Glutamatergic neuron (in vitro differentiated cells): ENCODE measurements at places on chromosomes 16 and 17.

DNA sequence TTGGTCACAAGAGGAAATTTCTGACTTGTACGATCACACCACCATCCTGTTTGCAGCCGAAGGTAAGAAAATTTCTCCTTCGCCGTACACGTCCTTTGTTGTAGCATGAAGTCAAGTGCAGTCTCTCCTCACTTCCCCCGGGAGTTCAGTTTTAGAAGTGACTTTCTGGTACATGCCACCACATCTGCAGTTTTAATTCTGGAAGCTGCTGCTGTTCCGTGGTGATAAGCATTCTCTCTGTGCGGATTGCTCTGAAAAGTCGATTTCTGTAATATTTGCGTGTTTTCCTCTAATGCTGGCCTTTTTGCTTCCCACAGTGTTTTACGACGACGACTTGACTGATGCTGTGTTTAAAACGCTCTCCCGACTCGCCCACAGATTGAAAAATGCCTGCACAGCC is 20.6 kb downstream of the METTL22 start:
- no peak overlapping the region for H3K27ac ChIP-seq
- peaks cover 20% of the 10 kb centered on the region for H3K4me1 ChIP-seq
- peaks cover 16% of the 10 kb centered on the region for H3K36me3 ChIP-seq
- DNase-seq: no peak
- no peak overlapping the region for H3K4me3 ChIP-seq
- H3K27me3 ChIP-seq: peaks cover 3% of the 10 kb centered on the region

- H3K4me1 ChIP-seq: peaks cover 12% of the 10 kb centered on the region
- H3K27me3 ChIP-seq: no peaks in the 10 kb centered on the region
- DNase-seq: no peak
- H3K4me3 ChIP-seq: no peak overlapping the region
- H3K36me3 ChIP-seq: peaks cover 5% of the 10 kb centered on the region
Observed at GRCh38 chr16:78552106-78552675, 452.7 kb downstream of the WWOX start.

DNA sequence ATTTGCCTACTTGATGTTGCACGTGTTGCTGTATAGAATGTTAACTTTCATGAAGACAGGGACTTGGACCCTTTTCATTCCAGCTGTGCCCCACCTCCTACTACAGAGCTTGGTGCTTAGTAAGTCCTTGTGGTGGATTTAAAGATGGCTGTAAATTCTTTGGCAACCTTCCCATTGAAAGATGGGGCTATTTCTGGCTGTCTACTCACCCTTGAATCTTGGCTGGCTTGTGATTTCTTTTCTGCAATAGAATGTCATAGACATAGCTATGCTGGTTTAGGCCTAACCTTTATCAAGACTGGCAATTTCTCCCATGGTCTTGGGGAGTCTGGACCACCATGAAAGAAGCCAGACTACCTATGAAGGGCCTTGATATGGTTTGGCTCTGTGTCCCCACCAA is 59.0 kb downstream of the ACSM2A start:
- no peak overlapping the region for H3K27ac ChIP-seq
- no peak overlapping the region for H3K4me3 ChIP-seq
- peaks cover 3% of the 10 kb centered on the region for H3K27me3 ChIP-seq
- H3K36me3 ChIP-seq: peaks cover 15% of the 10 kb centered on the region
- no peak for DNase-seq
- no peaks in the 10 kb centered on the region for H3K4me1 ChIP-seq

DNA sequence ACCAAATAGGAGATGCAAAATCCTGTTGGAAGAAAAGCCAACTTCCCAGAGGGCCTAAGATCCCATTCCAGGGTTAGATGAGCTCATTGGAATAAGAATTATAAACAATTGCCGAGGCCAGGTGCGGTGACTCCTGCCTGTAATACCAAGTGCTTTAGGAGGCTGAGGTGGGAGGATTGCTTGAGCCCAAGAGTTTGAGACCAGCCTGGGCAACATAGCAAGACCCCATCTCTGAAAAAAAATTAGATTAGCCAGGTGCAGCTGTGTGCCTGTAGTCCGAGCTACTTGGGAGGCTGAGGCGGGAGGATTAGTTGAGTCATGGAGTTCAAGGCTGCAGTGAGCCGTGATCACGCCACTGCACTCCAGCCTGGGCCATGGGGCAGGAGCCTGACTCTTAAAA is 17.8 kb upstream of the SDR42E2 start:
- no peak overlapping the region for H3K27ac ChIP-seq
- DNase-seq: no peak
- H3K27me3 ChIP-seq: peaks cover 3% of the 10 kb centered on the region
- H3K36me3 ChIP-seq: no peaks in the 10 kb centered on the region
- H3K4me3 ChIP-seq: no peak overlapping the region

- H3K27me3 ChIP-seq: peaks cover 14% of the 10 kb centered on the region
- no peaks in the 10 kb centered on the region for H3K4me1 ChIP-seq
- H3K27ac ChIP-seq: no peak overlapping the region
- H3K36me3 ChIP-seq: peaks cover 16% of the 10 kb centered on the region
Observed at GRCh38 chr17:74524653-74525464, 6.4 kb downstream of the CD300LB start.

DNA sequence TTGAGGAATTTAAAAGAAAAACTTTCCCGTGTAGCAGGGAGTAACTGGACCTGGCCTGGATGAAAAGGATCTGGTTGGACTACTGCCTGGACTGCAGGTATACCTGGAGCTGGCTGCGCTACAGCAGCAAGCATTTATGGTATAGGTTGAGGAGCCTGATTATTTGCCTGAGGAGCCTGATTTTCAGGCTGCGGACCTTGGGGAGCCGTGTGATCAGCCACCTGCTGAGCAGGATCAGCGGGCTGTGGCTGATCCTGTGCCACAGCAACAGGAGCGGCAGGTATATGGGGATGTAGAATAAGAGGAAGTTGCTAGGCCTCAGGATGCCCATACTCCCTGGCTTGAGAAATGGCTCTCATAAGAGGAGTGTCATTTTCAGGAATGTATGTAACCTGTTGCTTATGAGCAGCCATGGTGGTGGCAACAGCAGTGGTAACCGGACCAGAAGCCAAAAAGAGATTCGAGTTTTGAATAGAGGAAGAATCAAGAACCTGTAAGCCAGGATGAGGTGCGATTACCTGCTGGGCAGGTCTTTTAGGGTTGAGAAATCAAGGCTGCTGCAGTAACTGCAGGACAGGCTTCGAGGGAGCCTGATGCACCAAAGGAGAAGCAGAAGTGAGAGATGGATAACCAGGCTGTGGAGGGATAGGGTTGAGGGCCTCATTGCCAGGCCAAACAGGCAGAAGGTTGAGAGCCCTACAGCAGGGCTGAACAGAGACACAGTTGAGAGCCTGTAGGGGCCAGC is 60.9 kb upstream of the ARL4D start:
- H3K27ac ChIP-seq: no peak overlapping the region
- H3K27me3 ChIP-seq: no peaks in the 10 kb centered on the region
- peaks cover 8% of the 10 kb centered on the region for H3K4me1 ChIP-seq
- DNase-seq: no peak
- H3K36me3 ChIP-seq: no peaks in the 10 kb centered on the region
- H3K4me3 ChIP-seq: no peak overlapping the region

DNA sequence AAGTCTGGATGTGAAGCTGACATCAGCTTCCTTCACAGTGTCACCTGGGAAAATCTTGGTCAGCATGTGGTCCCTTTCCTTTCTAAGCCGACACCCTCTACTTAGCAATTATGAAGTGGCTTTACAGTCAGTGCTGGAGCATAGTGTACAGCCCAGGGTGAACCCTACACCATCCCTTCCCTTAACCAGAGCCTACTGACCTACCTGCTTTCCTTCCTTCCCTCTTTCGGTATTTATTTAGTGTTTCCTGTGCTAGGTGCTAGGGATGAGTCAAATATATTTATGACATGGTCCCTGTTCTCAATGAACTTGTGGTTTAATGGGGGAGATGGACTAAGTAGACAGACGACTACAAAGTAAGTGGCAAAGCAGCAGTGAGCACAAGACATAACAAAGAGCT is 77.5 kb downstream of the CDK5R1 start:
- no peaks in the 10 kb centered on the region for H3K4me1 ChIP-seq
- H3K27me3 ChIP-seq: no peaks in the 10 kb centered on the region
- no peak for DNase-seq
- peaks cover 5% of the 10 kb centered on the region for H3K36me3 ChIP-seq
- H3K27ac ChIP-seq: no peak overlapping the region

DNA sequence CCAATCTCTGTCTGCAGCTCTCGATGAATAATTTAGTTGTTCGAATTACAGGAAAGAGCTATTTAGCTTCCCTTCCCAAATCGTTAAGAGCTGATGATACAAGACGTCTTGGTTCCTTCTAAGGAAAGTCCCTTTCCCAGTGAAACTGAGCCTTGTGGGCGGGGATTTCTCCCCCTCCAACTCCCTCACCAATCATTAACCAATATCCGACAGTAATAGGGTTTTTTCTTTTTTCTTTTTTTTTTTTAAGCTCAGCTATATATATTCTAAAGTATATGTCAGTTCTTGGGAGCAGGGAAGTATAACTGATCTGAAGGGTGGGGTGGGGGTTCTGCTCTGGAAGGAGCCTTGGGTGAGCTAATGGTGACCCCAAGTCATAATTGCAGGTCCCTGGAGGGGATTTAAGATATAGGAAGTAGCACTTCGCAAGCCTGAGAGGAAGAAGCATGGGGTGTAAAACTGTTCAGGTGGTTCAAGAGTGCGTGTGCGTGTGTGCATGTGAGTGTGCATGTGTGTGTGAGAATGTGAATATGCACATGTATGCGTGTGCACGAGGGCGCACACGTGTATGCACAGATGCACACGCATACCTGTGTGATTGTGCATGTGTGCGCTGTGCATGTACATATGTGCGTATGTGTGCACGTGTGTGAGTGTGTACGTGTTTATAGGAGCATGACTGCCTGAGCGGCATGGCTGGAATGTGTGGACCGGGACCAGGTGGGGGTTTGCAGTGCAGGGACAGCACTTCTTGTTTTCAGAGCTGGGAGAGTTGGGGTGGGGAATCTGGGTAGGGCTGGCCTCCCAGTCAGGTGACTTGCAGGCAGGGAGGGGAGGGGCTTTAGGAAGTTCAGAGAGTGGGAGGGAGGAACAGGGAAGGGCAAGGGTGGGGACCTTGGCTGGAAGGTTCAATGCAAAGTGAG is 42.7 kb downstream of the SOCS3 start:
- no peak overlapping the region for H3K27ac ChIP-seq
- peaks cover 16% of the 10 kb centered on the region for H3K27me3 ChIP-seq
- DNase-seq: no peak
- H3K36me3 ChIP-seq: no peaks in the 10 kb centered on the region
- no peak overlapping the region for H3K4me3 ChIP-seq

DNA sequence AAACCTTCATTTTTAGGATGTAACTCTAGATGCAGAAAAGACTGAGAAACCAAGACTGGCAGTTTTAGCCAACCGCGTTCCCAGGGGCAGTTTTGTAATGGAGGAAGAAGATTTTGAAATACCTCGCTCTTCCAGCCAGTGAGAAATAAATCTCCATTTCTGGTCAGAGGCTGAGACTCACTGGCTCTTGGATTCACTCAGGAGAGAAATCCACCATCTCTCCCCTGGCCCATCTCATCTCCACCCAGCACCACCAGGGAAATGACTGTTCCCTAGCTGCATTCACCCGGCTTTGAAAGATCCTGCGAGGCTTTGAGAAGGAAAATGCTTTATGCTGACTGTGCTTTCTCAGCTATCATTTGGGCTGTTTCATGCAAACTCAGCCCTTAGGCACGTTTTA is 185.2 kb downstream of the SOX9 start:
- peaks cover 8% of the 10 kb centered on the region for H3K27me3 ChIP-seq
- no peak for DNase-seq
- no peak overlapping the region for H3K27ac ChIP-seq
- H3K4me3 ChIP-seq: no peak overlapping the region
- peaks cover 20% of the 10 kb centered on the region for H3K4me1 ChIP-seq

DNA sequence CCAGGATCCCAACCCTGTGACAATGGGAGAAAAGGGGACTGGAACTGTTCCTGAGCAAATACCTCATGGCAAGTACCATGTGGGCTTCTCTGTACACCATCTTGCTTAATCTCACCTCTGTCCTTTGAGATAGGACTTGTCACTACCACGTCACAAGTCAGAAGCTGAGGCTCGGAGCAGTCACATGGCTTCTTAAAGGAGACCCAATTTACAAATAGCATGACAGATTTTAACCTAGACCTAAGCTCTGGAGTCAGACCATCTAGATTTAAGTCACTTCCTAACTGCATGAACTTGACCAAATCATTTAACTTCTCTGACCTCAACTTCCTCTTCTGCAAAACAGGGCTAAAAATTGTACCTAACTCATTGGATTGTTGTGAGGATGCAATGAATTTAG is 36.0 kb upstream of the CCL1 start:
- no peak overlapping the region for H3K4me3 ChIP-seq
- H3K36me3 ChIP-seq: no peaks in the 10 kb centered on the region
- peaks cover 7% of the 10 kb centered on the region for H3K4me1 ChIP-seq
- H3K27me3 ChIP-seq: peaks cover 6% of the 10 kb centered on the region

GRCh38 chr16:6190776-6191175 is 1093.2 kb upstream of the EEF2KMT start:
- no peak overlapping the region for H3K4me3 ChIP-seq
- peaks cover 7% of the 10 kb centered on the region for H3K4me1 ChIP-seq
- no peaks in the 10 kb centered on the region for H3K36me3 ChIP-seq
- no peak for DNase-seq
- no peak overlapping the region for H3K27ac ChIP-seq

DNA sequence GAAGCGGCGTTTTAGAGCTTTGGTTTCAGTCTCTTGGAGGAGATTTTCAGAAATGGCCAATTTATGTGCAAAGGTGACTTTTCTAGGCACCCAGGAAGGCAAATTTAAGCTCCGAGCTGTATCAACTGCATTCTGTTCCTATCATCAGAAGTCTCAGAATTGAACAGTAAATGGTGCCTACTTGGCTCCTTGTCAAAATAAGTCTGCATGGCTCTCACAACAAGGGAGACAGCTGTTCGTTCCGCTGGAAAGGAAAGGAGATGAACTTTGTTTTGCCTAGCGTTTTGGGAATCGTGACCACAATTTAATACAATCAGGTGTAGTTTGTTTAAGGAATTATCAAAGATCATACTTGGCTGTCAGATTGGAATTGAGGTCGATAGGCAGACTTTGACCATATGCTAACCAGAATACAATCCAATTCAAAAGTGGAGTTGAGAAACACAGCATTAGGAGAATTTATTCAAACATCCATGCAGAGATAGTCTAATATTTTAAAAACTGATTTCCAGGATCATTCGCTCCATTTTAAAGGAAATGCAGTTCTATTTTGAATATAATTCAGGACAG is 139.4 kb downstream of the CPPED1 start:
- peaks cover 40% of the 10 kb centered on the region for H3K4me1 ChIP-seq
- H3K4me3 ChIP-seq: peak overlapping the region; percentile 38
- H3K27ac ChIP-seq: peak overlapping the region; percentile 89
- no peak for DNase-seq
- peaks cover 26% of the 10 kb centered on the region for H3K36me3 ChIP-seq

GRCh38 chr17:43456661-43457361 is 27.0 kb upstream of the DHX8 start:
- H3K36me3 ChIP-seq: no peaks in the 10 kb centered on the region
- peaks cover 26% of the 10 kb centered on the region for H3K4me1 ChIP-seq
- peak overlapping the region; percentile 93 for H3K27ac ChIP-seq
- peak overlapping the region; percentile 66 for H3K4me3 ChIP-seq

DNA sequence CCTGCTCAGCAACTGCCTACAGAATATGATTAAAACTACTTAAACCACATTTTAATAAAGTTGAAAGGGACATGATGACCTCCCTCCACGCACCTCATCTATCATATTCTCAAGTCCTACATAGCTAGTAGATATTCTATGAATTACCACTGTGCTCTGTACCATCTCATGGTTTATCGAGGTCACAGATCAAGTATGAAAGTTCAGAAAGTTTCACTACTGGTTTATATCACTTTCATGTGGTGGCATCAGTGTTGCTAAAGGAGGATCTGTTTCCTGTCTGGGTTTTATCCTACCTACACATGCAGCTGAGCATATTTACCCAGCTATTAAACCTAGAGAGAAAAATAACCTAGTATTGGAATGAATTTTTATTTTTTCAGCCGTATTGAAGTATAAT is 214.9 kb upstream of the MON1B start:
- no peak overlapping the region for H3K4me3 ChIP-seq
- H3K27me3 ChIP-seq: no peaks in the 10 kb centered on the region
- no peaks in the 10 kb centered on the region for H3K36me3 ChIP-seq
- H3K4me1 ChIP-seq: no peaks in the 10 kb centered on the region
- no peak for DNase-seq
